NCI-H1105 treated with DMSO at 0.1 percent for 48 hours (cell line): ENCODE measurements at places on chromosomes 1 and 21.

- DNase-seq = no peak
Measured at GRCh38 chr1:235586413-235586812, 63.2 kb downstream of the GNG4 start.

GRCh38 chr1:28027238-28027637 is 61.2 kb downstream of the EYA3 start:
- no peak for DNase-seq

DNA sequence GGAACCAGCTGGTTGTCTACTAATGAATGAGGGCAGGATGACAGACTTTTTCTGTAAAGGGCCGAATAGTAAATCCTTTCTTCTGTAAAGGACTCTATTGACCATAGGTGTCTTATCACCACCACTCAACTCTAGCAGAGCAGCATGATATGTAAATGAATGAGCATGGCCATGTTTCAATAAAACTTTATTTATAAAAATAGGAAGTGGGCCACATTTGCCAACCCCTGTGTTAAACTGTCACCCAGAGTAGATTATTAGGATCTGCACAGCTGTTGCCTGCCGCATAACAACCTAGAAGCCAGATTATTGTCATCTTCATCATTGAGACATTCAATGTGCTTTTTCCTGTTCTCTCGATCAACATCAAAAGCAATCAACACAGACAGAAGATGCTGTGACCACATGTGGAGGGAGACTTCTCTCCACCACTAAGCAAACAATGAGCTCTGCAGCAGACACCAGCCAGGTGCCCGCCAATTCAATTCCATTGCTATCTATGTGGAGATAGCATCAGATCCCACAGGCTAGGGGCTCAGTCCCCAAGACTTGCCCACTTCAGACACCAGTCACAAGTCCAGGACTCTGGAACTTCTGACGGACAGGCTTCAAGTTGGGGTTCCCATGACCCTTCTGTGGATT is 6.8 kb upstream of the EFHD2 start:
- DNase-seq = no peak

DNA sequence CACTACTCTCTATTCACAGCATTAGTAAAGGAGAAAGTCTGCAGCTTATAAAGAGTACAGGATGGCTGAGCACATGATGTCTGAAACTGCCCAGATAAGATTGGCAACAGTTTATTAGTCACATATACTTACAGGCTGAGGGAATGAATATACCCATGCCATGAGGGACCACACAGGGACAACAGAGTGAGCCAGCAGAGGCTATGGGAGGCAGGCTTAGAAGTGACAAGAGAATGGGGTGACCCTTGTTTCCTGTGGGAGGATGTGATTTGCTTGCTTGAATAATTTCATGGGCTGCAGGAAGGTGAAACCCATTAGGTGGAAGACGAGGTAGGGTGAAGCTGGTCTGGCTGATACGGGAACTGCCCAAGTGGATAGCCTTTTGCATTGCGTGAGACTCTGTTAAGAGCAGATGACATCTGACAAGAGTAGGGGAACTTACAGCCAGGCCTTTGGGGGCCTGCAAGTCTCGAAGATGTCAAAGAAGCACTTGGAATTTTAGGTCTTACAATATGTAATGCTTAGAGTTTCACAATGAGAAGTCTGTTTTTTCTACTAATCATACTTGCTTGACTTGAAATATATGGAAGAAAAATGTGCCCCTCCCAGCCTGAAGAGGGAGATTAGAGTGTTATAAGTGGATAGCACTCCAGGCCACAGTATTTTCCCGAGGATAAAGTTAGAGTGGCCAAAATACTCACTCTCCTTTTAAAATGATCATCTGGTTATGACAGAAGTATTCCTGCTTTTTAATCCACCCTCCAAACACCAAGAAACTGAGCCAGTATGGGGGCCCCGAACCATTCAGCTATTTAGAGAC is 34.6 kb upstream of the TNFSF4 start:
- no peak for DNase-seq

DNA sequence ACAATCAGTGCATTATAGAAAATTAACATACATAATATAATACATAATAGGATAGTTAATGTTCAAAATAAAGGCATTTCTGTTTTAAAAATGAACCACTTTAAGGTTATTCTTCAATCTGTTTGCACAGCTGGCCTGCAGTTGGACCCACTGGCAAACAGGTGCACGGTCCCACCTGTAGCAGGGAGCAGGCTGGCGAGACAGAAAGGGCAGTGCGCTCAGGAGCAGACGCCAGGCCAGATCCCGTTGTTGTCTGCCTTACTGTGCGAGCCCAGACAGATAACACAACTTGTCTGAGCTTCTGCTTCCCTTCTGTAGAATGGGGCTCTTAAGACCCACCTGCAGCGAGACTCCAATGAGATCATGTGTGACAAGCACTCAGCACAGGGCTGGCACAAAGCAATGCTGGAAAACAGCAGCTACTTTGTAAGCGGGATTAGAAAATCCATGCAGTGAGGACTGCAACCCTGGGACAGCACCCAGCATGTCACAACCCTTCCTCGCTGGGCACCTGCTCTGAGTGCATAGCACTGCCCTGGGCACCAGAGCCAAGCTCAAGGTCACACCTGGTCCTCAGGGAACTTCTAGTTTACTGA is 33.5 kb downstream of the VPS26C start:
- DNase-seq = peak; percentile 77
